Activated T-helper 2 cell treated with anti-CD3 and anti-CD28 coated beads, Interferon-gamma antibody, Interleukin-2, Interleukin-4, amounts not matched to agents 10 μg/mL and 5 μg/mL and 100 μg/mL, durations not matched to agents 14 hours and 24 hours and 36 hours (primary cell): ENCODE measurements at places on chromosomes 1 and 21. TPM values are rescaled to one million over a fixed set of nuclear protein-coding genes. Genes with fewer than 3 reads are reported as not detected.

DNA sequence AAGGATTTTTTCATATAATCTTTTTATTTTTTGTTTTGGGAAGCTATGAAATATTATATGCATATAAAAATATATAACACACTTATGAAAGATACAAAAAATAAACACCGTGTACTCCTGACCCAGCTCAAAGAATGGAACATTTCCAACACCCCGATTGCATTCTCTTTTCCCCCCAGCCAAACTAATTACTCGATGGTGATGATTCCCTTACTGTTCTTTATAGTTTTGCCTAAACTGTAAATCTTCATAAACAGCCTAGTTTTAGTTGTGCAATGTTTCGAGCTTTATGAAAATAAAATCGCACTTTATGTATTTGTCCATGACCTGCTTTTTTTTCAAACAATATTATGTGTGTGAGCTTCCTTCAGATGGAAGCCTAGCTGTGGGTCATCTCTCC lies 352.0 kb upstream of the KAZN start:
- no peaks in the 10 kb centered on the region for H3K27me3 ChIP-seq
- no peaks in the 10 kb centered on the region for H3K4me1 ChIP-seq
- no peak overlapping the region for H3K27ac ChIP-seq
- no peak for DNase-seq

DNA sequence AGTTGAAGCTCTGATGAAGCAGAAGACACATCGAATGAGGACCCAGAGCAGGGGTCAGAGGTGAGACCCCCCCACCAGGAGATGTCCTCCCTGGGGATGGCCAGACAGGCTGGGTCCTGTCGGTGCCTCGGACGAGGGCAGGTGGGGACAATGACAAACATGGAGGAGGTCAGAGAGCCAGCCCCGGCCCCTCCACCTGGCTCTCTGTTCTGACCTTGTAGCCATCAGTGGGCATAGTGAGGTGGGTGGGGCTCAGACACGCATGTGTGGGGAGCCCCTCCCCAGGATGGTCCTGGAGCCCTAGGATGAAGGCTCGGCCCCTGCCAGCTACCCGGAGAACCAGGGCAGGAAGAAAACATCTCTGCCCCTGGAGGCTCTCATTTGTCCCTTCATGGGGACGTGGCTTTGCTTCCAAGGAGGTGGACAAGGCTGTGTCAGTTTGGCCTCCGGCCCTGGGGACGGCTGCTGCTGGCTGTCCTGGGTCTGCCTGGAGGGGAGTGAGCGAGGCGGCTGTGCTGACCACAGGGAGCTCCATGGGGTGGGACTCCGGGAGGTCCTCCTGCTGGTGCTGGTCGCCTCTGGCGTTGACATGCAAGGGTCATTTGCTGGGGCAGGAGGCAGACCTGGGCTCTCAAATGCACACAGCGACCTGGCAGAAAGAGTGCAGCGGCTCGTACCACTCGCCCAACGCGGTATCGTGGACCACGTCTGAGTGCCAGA lies 2.6 kb downstream of the KRTAP10-6 start:
- H3K4me1 ChIP-seq = no peaks in the 10 kb centered on the region
- no peak overlapping the region for H3K27ac ChIP-seq
- no peaks in the 10 kb centered on the region for H3K36me3 ChIP-seq
- no peak overlapping the region for H3K4me3 ChIP-seq
- peaks cover 16% of the 10 kb centered on the region for H3K27me3 ChIP-seq
- no peak for DNase-seq

DNA sequence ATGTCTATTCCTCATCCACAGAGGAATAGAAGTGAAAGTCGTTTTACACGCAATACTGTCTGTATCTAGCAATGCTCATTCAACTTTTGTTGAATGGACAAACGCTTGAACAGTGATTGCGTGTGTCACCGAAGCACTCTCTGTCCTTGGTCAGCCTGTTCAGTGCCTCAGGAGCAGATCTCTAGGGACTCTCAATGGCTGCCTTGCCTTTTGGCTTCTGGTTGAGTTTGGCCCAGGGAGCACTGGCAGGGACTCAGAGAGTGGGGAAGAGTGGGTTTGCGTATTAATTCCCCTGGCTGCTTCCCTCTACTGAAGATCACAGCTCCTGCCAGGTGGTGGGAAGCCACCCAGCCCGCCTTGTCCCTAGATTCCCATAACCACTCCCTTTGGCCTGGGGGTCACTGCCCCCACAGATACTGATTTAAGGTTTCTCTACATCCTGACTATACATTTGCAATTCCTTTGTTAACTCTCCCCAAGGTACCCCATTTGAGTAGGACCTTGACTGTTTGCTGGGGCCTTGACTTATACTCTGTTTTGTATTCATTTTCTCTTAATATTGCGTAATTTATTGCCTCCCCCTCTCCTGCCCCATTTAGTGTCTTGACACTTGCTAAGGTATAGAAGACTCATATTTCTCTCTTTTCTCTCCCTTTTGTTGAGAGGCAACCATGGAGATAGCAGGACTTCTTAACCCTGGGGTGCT lies 61.7 kb upstream of the USP24 start:
- DNase-seq = no peak
- H3K4me3 ChIP-seq = no peak overlapping the region
- H3K4me1 ChIP-seq = peaks cover 33% of the 10 kb centered on the region
- no peaks in the 10 kb centered on the region for H3K36me3 ChIP-seq

Gene SMCP
- total RNA-seq = not detected in 2 replicates

- no peak for DNase-seq
- no peaks in the 10 kb centered on the region for H3K27me3 ChIP-seq
- H3K4me1 ChIP-seq = peaks cover 70% of the 10 kb centered on the region
- H3K4me3 ChIP-seq = no peak overlapping the region
- peak overlapping the region; percentile 84 for H3K27ac ChIP-seq
Observed at GRCh38 chr1:109822749-109823542, 59.2 kb upstream of the EPS8L3 start.

Gene CAPN8
- total RNA-seq = not detected in 2 replicates

DNA sequence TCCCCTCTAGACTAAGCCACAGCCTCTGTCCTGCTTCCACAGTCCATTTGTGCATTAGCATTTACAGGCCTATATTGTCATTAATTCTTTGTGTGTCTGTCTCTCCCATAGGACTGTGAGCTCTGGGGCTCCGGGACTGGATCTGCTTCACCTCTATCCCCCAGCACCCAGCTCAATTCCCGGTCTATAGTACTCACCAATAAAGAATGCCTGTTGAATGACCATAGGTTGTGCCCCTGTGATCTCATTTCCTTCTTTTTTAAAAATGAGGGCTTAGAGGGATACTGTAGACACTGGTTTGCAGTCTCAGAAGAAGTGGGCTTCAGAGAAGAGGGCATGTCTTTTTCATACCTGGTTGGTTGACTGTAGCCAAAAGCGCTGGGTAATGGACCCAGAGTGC lies 8.8 kb upstream of the POU3F1 start:
- H3K4me1 ChIP-seq = peaks cover 19% of the 10 kb centered on the region
- H3K27ac ChIP-seq = no peak overlapping the region
- H3K27me3 ChIP-seq = peaks cover 3% of the 10 kb centered on the region
- no peaks in the 10 kb centered on the region for H3K36me3 ChIP-seq
- no peak overlapping the region for H3K4me3 ChIP-seq
- DNase-seq = no peak

DNA sequence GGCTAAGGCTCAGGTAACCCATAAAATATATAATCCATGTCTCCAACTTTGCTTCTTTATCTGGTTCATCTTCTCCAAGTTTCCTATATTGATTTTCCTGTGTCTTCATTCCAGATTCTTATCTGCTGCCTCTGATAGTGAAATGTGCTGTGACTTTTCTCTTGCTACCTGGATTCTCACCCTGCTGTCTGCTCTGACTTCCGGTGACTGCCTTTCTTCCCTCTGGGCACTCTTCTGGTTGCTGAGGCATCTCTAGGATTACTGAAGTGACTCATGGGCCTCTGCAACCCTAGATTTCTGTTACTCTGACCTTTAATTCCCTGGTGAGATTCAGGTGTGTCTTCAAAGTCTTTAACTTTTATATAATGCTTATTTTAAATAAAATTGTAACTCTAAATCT lies 46.9 kb downstream of the GIPC2 start:
- no peaks in the 10 kb centered on the region for H3K36me3 ChIP-seq
- no peak for DNase-seq
- no peaks in the 10 kb centered on the region for H3K4me1 ChIP-seq
- H3K27me3 ChIP-seq = peaks cover 19% of the 10 kb centered on the region

DNA sequence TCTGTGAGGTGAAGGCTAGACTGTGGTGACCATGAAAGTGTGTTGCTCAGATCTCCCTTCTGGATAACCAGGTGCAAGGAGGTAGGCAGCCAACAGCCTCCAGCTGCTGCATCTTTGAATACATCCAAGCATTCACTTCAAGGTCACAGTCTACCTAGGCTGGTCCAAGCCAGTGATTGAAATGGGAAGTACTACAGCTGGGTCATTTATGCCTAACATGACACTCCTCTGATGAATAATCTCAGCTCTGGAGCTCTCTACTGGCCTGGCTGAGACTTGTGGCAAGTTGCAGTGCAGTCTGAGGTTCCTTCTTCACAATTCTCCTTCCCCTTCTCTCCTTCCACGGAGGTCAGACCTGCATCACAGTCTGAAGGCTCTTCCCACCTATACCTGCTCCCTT lies 35.0 kb upstream of the ARHGAP29 start:
- H3K36me3 ChIP-seq = no peaks in the 10 kb centered on the region
- H3K27ac ChIP-seq = no peak overlapping the region
- peaks cover 7% of the 10 kb centered on the region for H3K27me3 ChIP-seq
- DNase-seq = no peak
- H3K4me1 ChIP-seq = no peaks in the 10 kb centered on the region

- no peak overlapping the region for H3K27ac ChIP-seq
- no peaks in the 10 kb centered on the region for H3K4me1 ChIP-seq
- no peaks in the 10 kb centered on the region for H3K27me3 ChIP-seq
- no peak for DNase-seq
Observed at GRCh38 chr21:32819694-32820093, 48.1 kb upstream of the PAXBP1 start.

DNA sequence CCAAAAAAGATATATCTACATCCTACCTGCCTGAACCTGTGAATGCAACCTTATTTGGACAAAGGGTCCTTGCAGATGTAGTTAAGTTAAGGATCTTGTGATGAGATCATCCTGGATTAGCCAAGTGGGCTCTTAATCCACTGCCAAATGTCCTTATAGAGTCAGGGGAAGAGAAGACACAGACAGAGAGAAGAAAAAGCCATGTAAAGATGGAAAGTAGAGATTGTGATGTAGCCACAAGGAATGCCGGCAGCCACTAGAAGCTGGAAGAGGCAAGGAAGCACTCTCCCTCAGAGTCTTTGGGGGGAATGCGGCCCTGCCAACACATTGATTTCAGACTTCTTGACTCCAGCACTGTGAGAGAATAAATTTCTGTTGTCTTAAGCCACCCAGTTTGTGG lies 16.2 kb downstream of the HSD11B1 start:
- peaks cover 28% of the 10 kb centered on the region for H3K36me3 ChIP-seq
- no peaks in the 10 kb centered on the region for H3K27me3 ChIP-seq
- DNase-seq = no peak
- H3K27ac ChIP-seq = peak overlapping the region; percentile 53
